ENCODE measurements at places on chromosomes 1 and 21. TPM values are rescaled to one million over a fixed set of nuclear protein-coding genes. Genes with fewer than 3 reads are reported as not detected.

The C1orf87 gene
- total RNA-seq: not detected

The PGLYRP3 gene
- total RNA-seq: not detected

The C4BPB gene
- total RNA-seq: 0.34 TPM

The FAAH gene
- total RNA-seq: 2.6 TPM

The FCER1G gene
- not detected for total RNA-seq

The SH3BGR gene
- total RNA-seq: 0.51 TPM

The HCRTR1 gene
- total RNA-seq: 4.6 TPM

The TNFRSF8 gene
- total RNA-seq: 0.33 TPM

The SPRR2G gene
- not detected for total RNA-seq

The MYOC gene
- total RNA-seq: not detected

The CCDC185 gene
- total RNA-seq: not detected

The FYB2 gene
- not detected for total RNA-seq

The CENPS gene
- 11.4 TPM for total RNA-seq

The ARHGEF16 gene
- 0.51 TPM for total RNA-seq

The RGSL1 gene
- not detected for total RNA-seq

The ZNF124 gene
- total RNA-seq: 60.8 TPM

The ELOVL1 gene
- 51.9 TPM for total RNA-seq

The F13B gene
- not detected for total RNA-seq
